NT2/D1 (cell line): ENCODE measurements at places on chromosomes 5 and 9.

DNA sequence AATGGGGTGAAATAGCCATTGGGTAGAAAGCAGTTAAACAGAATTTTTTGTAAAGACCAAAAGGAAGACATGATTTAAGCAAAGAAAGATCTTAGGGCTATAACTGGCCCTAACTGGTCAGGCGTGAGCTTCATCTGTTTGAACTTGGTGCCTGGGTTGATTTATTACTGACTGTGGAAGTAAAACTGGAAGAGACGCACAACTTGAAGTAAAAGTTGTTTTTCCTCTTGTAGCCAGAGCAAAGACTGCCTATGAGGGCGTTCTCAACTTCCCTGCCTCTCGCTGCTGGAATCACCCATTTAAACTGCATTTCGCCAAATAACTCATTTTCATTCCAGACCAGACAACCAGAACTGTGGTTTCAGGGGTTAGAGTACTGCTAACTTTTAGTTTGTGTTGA is 1.5 kb downstream of the THBS4 start:
- DNase-seq = no peak

- no peak for DNase-seq
These were observed 1.4 kb downstream of the GLIS3 start for GRCh38 chr9:4298255-4299004.

- no peak for DNase-seq
These were observed 79.4 kb downstream of the FBXL7 start for GRCh38 chr5:15579193-15579990.

DNA sequence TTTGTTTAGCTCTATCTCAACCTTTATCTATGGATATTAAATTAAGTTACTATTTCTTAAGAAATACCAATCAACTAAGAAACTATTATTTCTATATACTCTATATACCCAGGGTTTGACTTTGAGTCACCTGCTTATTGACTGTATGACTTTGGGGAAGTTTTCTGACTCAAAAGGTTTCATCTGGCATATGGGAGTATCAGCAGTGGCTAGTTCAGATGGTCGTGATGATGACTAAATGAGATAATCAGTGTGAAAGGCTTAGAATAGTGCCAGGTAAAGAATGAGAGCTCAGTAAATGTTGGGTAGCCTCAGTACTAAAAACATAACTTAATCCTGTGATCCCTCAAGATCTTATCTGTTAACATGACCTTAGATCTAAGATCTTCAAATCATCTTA is 179.7 kb upstream of the ISL1 start:
- no peak for DNase-seq

DNA sequence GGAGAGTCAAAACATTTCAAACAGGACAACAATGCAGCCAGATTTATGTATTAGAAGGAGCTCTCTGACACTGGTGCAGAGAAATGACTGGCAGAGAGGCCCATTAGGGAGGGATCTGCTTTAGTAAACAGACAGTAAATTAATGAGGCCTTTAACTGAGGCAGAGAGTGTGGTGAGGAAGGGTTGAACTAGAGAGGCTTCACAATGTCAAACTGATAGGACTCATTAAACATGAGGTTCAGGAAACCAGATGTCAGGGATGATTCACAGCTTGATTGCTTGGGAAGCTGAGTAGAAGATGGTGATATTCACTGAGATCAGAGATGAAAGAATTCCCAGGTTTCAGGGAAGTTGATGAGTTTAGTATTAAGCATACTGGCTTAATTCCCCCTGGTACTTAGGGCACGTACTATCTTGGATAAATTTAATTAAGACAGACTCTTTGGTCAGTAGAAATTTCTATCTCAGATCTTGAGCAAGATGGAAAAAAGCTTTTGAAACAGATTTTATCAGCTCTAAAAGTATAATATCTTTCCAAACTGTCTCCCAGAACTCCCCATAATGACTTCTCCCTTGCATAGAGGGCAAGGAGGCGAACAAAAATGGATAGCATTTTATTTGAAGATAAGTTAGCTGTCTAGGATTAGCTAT is 8.6 kb upstream of the MUSK start:
- DNase-seq = no peak

DNA sequence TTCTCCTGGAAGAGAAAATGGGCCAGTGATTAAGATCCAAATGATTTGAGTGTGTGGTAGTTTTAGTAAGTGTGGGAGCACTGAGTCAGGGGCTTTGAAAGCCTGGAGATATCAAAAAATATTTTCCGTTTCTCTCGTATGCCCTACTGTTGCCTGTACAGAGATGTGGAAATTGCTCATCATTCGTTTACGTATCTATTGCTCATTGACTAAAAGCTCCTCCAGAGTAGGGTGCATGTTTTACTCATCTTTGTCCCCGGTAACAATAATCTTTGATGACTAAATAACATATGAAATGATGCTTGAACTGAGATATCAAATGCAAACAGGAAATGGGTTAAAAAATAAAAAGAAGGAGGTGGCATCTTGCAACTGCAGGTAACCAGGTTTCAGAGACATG is 114.2 kb upstream of the FST start:
- DNase-seq = no peak

GRCh38 chr9:118165451-118165850 is 461.2 kb downstream of the TLR4 start:
- no peak for DNase-seq

GRCh38 chr9:135976944-135977343 is 15.8 kb upstream of the UBAC1 start:
- no peak for DNase-seq

GRCh38 chr5:95780597-95780996 is 41.9 kb downstream of the GLRX start:
- DNase-seq = no peak

DNA sequence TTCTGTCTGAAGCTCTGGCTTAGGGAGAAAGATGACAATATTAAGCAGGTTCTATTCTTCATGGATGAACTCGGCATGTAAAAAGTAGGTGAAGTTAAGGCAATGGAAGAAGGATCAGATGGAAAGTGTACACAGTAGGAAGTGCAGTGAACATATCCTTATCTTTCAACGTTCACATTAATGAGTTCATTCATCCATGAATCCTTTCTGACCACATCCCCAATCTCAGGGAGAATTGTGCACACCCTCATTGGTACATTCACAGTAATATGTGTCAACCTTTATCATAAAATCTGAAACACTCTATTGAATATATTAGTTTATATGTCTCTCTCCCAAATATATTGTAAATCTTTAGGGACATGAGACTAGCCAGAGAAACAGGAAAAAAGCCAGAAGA is 5.5 kb downstream of the GIN1 start:
- DNase-seq = no peak

DNA sequence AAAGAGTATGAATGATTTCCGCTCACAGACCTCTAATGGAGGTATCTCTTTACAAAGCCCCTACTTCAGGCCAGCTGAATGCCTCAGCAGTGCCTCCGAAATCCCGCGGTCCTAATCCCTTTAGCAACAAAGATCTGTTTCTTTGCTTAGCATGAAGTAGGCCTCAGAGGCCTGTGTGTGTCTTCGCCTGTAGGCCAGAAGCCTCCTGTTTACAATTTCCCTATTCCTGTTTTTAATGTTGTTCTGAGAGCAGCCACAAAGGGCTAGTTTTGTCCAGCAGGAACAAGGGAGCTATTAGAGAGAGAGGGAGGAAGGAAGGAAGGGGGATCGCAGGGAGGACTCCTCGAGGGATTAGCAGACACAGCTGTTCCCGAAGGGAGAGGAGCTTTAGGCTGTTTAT is 166.4 kb upstream of the SPRY4 start:
- DNase-seq = no peak

DNA sequence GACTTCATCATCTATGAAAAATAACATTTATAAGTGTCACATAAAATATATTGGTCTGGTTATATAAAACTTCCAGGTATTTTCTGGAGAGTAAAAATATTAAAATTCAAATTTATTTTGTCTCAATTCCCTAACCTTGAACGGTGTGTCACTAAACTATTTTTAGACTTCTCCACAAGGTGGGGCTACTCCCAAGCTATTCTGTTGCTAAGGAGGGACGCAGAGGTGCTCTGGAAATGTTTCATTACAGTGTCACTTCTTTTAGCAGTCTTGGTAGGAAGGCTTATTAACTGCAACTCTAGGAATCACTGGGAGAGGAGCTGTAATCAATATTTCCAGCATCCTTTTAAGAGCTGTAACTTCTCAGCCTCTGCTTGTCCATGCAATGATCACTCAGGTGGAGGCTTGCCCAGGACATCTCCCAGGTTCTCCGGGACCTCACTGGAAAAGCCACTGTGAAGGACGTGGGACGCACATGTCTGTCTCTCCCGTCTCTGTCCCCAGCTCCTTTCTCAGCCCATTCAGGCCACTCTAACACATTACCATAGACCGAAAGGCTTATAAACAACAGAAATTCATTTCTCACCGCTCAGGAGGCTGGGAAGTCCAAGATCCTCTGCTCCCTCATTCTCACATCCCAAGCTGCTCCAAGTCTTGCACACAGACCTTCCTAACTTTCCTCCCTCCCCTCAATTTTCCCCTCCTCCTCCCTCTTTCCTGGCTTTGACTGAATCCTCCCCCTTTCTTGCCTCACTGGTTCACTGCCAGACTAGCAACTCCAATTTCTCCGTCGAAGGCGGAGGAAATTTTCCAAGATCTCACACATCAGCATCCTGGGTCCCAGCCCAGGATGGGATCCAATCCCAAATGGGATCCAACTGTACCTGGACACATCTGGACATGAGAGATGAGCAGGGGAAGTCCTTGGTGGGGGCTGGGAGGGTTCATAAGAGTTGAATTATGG is 32.7 kb upstream of the DNAH5 start:
- no peak for DNase-seq

- DNase-seq = peak; percentile 75
These were observed 1.7 kb upstream of the SLIT3 start for GRCh38 chr5:169302491-169303118.

DNA sequence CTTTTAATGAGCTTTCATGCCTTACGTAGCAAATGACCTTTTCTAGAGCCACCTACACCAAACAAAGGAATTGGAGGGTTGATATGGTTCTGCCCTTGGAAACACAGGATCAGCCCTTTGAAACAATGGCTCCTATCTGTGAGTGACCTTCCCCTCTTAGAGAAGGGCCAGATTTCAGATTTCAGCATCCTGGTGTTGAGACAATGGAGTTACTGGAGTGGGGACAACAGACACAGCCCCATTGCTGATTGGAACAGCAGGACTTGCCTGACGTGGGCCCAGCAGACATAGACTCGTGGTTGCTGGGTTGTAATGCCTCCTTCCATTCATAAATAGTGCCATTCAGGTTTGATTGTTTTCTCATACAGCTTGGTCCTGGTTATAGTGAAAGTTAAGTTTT is 96.0 kb downstream of the GALNT10 start:
- no peak for DNase-seq

DNA sequence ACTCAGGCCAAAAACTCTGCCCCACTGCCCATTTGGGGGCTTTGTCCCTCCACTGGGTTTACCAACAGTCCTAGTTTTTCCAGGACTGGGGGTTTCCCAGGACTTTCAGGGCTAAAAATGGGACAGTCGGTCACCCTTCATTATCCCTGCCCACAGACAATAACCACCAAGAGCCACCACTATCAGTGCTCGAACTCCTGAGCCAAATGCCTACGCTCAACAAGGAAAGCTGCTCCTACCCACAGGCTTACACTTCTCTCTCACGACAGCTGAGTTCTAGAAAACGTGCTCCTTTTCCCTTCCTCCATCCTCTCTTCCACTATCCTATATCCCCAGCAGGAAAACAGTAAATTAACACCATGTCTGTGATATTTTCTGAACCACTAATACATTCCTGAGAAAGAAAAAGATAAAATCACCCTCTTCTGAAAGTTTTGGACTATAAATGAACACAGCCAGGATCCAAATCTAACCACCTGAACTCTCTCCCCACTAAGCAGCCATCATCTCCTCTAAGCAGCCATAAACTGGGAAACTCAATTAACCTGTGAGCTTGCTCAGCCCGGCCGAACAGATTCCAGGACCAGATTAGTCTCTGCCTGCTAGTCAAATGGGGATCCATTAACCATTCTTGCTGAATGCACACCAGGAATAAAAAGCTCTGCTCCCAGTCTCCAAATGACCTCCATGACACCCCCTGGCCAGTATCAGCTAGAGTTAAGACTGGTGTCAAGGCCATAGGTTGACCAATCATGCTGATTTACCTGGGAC is 41.8 kb downstream of the KLHL3 start:
- DNase-seq = no peak

DNA sequence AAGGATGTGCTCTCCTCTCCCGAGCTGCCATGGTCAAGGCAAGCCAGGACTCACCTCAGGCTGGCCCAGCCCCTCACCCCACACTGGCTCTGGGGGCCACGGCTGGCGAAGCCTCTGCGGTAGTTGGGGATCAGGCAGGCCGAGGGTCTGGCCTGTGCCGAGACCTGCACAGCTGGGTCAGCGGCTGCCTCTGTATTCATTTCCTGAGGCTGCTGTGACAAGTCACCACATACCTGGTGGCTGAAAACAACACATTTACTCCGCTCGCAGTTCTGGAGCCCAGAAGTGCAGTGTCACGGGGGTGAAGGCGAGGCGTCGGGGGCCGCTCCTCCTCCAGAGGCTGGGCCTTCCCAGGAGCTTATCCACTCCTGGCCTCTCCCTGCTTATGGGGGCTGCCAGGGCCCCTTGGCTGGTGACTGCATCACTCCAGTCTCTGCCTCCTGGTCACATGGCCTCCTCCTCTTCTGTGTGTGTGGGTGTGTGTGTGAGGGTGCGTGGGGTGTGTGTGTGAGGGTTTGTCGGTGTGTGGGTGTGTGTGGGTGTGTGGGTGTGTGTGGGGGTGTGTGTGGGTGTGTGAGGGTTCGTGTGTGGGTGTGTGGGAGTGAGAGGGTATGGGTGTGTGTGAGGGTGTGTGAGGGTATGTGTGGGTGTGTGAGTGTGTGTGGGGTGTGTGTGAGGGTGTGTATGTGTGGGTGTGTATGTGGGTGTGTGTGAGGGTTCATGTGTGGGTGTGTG is 3.2 kb upstream of the SCGB3A1 start:
- DNase-seq = no peak

- no peak for DNase-seq
These were observed 92.5 kb downstream of the FBXW11 start for GRCh38 chr5:171913987-171914273.

DNA sequence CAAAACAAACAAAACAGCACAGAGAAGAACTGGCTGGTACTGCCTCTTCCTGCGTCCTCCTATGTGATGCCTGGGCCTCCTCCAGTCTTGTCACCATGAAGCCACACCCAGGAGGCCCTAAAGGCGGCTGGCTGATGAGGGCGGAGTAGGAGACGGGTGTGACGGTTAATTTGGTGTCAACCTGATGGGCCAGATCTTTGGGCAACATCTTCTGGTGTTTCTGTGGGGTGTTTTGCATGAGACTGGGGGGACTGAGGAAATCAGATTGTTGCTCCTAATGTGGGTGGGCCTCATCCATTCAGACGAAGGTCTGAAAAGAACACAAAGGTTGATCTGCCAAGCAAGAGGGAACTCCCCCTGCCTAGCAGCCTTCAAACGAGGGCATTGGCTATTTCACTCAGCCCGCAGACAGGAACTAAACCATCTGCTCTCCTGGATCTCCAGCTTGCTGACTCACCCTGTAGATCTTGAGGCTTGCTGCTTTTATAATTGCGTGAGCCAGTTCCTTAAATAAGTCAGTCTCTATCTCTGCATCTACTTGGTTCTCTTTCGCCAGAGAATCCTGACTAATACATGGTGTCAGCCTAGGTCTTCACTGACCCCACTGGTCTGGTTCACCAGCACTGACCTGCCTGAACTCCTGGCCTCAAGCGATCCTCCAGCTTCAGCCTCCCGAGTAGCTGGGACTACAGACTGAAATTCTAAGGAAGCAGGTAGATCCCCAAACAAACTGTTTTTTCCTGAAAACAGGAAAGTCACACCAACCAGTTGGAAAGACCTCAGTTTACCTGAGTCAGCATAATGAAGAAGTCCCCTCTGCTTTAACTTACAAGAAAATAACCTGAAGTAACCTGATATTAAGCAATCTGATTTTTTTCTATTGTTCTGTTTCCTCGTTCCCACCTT is 12.8 kb upstream of the ZFP62 start:
- no peak for DNase-seq
